Prostate gland (tissue), 2 donors: ENCODE measurements at places on chromosomes 1 and 21. TPM values are rescaled to one million over a fixed set of nuclear protein-coding genes. Genes with fewer than 3 reads are reported as not detected.

DNA sequence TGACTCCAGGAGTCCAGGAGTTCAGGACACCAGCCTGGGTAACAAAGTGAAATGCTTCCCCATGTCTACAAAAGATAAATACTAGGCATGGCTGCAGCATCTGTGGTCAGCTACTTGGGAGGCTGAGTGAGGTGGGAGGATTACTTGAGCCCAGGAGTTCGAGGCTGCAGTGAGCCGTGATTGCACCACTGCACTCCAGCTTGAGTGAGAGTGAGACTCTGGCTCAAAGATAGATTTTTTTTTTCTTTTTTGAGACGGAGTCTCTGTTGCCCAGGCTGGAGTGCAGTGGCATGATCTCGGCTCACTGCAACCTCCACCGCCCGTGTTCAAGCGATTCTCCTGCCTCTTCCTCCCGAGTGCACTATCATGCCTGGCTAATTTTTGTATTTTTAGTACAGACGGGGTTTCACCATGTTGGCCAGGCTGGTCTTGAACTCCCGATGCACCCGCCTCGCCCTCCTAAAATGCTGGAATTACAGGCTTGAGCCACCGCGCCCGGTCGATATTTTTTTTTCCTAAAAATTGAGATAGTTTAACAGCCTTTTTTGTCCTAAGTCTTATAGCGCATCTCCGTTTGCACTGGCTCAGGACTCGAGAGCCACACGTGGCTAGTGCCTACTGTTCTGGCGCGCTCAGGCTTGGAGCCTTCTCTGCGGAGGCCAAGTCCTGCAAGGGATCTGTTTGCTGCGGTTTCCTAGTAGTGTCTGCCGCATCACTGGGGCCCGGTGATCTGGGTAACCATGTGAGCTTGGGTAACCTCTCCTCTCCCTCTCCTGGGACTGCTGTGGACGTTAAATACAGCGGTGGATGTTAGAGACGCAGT lies 1.0 kb upstream of the MFN2 start:
- no peak for DNase-seq

HYI gene
- total RNA-seq: 67.7 TPM

DMBX1 gene
- not detected for total RNA-seq

BARHL2 gene
- 1.9 TPM for total RNA-seq

ACOT7 gene
- total RNA-seq: 16.9 TPM
